ENCODE measurements at places on chromosomes 6 and 20.

DNA sequence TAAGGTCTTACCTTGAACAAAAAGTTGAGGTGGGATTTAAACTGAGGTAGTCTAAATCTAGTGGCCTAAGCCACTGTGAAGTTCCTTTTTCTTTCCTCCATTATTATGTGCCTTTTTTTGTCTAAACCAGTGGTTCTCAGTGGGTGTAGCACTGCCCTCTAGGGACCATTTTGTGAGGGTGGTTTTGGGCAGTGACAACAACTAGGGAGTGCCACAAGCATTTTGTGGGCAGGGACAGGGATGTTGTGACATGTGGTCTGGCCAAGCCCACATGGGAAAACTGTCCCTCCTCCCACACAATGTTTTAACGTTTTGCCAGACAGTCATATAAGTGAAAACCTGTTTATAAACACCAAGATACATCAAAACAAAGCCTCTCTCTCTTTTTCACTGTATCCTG is 899.4 kb upstream of the FLRT3 start:
- DNase-seq = no peak

DNA sequence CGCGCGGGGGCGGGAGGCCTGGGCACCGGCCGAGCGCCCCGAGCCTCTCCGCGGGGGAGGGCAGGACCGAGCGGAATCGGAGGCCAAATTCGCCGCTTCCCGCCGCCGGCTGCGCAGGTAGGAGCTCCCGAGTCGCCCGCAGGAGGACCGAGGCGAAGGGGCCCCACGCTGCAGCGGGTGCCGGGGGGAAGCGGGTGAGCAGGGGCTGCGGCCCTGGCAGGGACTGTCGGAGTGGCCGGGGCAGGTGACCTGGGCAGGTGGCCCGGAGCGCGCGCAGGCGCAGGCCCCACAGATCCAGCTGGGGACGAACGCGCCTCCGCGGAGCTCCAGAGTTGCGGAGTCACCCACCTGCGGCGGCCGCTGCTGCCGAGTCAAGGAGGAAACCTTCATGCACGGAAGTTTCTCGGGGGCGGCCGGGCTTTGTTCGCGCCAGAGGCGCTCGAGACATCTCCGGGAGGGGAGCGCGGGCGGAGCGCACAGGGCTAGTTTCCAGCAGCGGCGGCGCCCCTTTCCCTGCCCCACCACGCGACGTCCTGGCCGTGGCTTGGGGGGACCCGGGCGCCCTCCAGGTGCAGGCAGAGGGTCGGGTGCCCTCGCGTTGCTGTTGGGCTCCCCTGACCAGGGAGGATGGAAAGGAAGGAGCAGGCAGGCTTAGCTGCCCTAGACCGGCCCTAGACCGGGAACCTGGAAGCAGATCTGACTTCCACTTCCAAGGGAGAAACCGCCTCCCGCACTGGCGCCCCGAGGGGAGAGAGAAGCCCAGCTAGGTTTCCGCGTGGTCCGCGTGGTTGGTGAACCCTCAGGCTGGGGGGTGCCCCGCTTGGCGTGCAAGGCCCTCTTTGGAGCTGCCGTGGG is 590 bp downstream of the SLCO4A1 start:
- no peak for DNase-seq

GRCh38 chr6:37988127-37988526 is 168.6 kb downstream of the ZFAND3 start:
- no peak for DNase-seq

DNA sequence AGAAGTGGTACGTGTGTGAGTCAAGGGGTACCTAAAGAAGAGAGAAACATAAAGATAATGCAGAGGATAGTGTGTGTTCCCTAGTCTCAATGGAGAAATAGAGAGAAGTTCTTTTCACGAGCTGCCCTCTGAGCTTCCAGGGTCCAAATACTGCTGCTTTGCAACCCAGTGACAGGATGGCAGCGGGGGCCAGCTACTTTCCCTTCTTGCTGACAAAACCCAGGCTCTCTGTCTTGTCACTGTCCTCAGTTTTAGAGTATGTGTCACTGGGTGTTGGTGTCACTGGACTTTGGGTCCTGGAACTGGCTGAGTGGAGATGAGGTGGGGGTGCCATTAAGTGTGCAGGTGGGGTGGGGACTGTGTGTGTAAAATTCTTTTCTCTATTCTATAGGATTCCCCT is 265.6 kb downstream of the CDC5L start:
- no peak for DNase-seq

GRCh38 chr6:148021699-148022098 is 320.9 kb upstream of the SASH1 start:
- no peak for DNase-seq

- DNase-seq = no peak
These were observed 46.3 kb upstream of the NHSL1 start for GRCh38 chr6:138545621-138545980.

GRCh38 chr6:82867946-82868345 is 197.7 kb downstream of the UBE3D start:
- DNase-seq = no peak

DNA sequence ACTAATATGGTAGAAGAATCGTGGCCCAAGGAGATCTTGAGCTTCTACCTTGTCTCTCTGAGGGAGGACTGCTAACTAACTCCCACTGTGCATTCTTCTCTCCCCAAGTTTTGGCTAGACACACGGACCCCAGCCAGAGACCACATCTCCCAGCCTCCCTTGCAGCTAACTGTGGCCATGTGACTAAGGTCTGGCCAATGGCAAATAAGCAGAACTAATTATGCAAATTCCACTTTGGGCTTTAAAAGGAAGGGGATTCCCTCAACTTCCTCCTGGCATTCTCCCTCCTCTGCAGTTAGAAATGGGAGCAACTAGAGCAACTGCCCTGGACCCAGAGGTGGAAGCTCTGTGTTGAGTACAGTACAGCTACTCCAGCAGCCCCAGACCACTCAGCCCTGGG is 15.4 kb downstream of the BPIFA2 start:
- no peak for DNase-seq

- no peak for DNase-seq
These were observed 56.4 kb upstream of the TTPAL start for GRCh38 chr20:44419131-44419844.

- no peak for DNase-seq
These were observed 102.2 kb downstream of the SLC24A3 start for GRCh38 chr20:19314621-19315020.

- DNase-seq = no peak
These were observed 8.0 kb downstream of the TP53RK start for GRCh38 chr20:46681032-46681854.

- no peak for DNase-seq
These were observed 21.1 kb downstream of the SPTLC3 start for GRCh38 chr20:13029687-13030375.

- DNase-seq = no peak
These were observed 43.5 kb downstream of the GCLC start for GRCh38 chr6:53501432-53501831.

DNA sequence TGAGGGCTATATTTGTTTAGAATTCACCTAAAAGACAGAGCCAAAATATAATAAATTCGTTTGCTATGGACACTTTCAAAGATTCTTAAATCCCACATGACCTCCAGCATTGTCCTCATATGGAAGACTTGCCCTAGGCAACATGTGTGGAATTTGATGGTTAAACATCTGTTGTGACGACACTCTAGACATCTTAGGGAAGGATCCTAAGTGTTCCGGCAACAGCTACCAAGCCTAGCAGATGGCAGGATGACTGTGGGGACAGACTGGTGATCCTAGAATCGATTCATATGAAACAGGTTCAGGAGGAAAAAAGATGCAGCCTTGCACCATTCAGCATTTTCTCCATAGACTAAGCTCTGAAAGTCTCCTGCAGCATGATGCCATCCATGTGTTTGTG is 77.6 kb upstream of the BACH2 start:
- DNase-seq = no peak

DNA sequence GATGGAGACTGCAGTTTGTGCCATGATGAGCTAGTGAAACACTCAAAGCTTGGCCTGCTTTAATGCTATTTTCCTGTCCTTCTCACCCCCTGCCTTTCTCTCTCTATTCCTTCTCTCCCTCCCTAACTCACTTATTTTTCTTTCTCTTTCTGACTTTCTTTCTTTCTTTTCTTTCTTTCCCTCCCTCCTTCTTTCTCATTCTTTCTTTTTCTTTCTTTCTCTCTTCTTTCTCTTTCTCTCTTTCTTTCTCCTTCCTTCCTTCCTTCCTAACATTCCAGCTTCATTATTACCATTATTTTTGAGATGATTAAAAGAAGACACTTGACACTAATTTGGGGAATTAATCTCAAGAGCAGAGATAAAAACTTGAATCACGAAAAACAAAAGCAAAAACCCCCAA is 39.5 kb upstream of the SLC22A23 start:
- DNase-seq = no peak

- DNase-seq = no peak
These were observed 107.9 kb upstream of the NXT1 start for GRCh38 chr20:23242556-23243180.

DNA sequence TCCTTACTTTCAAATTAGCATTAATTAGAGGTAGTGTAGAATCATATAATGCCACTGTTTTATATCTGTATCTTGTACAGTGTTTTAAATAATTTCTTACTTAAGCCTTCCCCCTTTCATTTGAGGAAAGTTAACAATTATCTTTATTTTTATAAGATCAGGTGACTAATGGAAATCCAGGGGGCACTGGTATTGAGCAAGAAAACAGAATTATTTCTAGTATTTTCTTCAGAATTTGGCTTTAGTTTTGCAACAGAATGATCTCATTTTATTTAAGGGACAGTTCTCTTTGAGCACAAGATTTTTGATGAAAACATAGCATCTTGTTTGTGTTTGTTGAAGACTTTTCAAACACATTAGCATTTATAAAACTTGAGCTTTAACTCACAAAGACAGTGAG is 55.9 kb downstream of the RNF217 start:
- DNase-seq = no peak

GRCh38 chr6:108675226-108676200 is 114.8 kb downstream of the FOXO3 start:
- no peak for DNase-seq

GRCh38 chr6:158649289-158650143 is at the start of gene SYTL3:
TSS of gene SYTL3 (plus strand) at chr6:158650054. CDS start at chr6:158663269, 13,215 bp downstream.
- no peak for DNase-seq

- no peak for DNase-seq
These were observed 35.3 kb downstream of the GRM4 start for GRCh38 chr6:34110610-34111009.

GRCh38 chr20:3854462-3854871 is 7.8 kb downstream of the MAVS start:
- no peak for DNase-seq

DNA sequence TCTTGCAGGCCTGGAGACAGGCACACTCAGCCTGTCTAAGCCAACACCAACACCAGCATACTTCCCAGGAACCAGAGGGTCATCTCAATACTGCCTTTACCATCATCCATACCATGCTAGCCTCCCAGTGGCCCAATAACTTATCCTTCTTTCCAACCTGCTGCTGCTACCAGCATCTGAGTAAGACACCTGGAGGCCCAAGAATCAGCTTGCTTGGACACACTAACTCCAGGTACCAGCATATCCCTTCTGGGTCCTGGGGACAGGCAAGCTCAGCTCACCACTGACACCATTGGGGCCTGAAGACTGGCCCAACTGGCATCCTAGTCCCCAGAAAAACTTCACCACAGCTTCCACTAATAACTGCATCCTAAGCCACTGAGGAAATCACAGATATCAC is 205.3 kb downstream of the CD109 start:
- DNase-seq = no peak

GRCh38 chr6:155623450-155624178 is 168.0 kb upstream of the NOX3 start:
- no peak for DNase-seq

DNA sequence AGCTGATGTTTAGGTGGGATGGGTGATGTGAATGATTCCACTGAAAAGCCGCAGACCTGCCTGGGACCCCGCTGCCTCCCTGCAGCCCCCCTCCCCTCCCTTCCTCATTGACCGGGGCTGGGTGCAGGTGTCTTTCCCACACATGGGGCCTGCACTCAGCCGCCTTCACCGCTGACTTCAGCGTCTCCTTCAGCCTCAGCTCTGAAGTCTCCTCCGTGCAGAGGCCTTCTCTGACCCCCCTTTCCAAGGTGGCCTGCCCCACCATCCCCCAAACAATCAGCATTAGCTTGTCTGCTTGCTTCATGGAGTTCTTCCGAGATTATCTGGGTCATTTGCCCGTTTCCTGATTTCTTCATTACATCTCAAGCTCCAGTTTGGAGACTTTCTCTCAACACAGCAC is 140.7 kb downstream of the SMOC2 start:
- no peak for DNase-seq

DNA sequence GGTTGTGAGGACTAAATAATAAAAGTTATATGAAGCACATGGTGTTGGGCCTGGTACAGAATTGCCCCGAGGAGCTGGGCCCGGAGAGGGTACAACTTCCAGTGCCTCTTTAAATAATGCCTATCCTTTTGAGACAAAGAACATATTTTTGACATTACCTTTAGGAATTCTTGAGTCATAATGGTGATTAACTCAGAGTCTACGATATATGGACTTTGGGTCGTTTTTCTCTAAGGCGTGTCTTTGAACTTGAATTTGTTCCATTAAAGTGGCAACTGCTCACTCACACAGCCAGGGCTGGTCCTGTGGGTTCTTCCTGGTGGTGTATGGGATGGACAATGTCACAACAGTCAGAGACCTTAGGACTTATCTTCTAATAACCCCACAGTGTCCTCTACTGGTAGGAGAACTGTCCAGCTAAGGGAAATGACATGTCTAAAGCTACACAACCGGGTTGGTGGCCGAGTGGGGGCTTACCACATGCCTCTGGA is 106.5 kb downstream of the CDC5L start:
- DNase-seq = no peak

GRCh38 chr6:133130863-133131262 is 110.3 kb upstream of the EYA4 start:
- DNase-seq = no peak

DNA sequence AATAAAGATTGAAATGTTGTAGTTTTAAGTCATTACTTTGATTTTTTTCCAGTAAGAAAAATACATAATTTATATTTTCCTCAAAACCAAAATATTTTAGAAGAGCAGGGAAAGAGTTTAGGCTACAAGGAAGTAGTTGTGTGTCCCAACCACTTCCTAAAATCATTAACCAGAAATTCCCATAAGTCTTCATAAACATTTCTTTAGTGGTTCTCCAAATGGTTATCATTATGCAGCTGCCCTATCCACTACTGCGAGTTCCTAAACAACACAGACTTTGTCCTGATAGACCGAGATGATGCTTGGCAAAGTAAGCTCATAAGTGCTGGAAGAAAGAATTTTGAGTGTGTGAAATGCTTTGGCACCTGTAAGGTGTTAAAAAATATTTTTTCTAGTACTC is 93.6 kb downstream of the ARMC2 start:
- DNase-seq = no peak

DNA sequence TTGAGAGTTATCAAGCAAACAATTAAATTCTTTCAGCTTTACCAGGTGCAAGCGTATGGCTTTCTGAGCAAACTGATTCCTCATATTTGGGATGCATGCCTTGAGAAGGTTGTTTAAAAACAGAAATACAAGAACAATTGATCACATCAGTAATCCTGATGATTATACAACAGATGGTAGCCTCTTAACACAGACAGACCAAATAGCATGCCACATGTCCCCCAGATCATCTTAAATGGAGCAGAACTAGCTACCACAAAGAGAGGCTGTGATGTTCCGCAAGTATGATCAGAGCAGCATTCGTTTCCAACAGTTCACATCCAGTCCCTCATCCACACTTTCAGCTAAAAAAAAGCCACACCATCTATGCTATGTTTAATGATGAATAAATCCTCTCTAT is 246.2 kb upstream of the NRSN1 start:
- DNase-seq = no peak
